Non-pigmented ciliary epithelial cell (primary cell): ENCODE measurements at places on chromosomes 5 and 9.

- no peak for DNase-seq
Observed at GRCh38 chr5:113510836-113511451, 2.5 kb upstream of the YTHDC2 start.

DNA sequence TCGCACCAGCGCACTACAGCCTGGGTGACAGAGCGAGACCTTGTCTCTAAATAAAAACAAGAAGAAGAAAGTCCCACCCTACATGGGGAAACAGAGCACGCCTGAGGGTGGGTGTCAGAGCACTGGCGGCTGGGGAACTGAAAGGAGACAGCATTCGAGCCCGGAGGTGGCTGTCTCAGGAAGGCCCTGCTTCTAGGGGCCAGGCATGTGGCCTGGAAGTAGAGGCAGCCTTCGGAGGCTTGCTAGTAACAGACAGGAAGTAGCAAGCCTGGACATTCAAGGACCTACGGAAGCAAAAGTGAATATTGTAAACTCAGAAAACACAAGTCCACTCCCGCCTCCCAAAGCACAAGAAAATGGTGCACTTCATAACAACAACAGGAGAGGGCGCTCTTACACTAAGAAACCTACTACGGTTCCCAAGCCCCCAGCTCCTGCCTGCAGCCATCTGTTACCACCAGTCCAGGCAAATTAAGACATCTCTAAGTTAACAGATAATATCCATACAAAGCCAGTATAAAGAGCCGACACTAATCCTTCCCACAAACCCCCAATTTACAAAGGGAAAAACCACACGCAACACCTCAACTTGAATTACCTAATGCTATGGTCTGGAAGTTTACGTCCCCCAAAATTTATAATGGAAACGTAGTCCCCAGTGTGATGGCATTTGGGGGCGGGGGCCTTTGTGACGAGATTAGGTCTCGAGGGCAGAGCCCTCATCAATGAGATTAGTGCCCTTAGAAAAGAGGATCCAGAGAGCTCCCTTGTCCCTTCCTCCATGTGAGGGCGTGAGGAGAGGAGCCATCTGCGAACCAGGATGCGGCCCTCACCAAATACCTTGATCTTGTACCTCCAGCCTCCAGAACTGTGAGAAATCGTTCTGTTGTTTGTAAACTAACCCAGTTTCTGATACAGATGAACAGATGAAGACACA is 7.7 kb downstream of the RASGEF1C start:
- no peak for DNase-seq

DNA sequence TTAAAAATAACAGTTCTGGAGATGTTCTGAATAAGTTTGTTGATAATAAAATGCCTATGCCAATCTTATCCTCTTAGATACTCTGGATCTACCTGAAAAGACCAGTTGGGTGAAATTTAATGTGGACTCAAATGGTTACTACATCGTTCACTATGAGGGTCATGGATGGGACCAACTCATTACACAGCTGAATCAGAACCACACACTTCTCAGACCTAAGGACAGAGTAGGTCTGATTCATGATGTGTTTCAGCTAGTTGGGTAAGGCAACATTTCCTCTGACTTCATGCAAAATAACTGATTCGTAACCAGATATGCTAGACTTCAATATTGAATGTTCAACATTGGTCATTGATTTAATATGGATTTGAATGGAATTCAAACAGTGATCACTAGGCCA is 27.0 kb downstream of the ERAP2 start:
- no peak for DNase-seq

DNA sequence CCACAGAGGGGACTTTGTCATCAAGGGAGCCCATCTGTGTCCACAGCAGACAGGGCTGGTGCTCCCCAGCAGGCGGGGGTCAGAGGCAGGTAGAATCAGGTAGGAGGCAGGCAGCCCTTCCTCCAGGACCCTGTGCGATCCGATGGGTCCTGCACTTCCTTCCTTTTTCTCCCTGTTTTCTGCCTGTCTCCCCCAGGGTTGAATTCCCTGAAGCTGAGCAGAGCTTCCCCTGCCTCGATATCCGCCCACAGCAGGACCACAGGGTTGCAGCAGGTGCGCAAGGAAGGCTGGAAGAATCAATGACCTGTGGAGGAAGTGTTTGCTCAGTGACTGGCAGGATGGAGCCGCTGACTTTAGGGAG is 69.2 kb downstream of the MRPL36 start:
- no peak for DNase-seq

GRCh38 chr9:134185536-134186011 is 21.2 kb upstream of the RNU6ATAC start:
- DNase-seq = no peak

- DNase-seq = no peak
Observed at GRCh38 chr9:134867917-134868750, 12.5 kb upstream of the FCN2 start.

DNA sequence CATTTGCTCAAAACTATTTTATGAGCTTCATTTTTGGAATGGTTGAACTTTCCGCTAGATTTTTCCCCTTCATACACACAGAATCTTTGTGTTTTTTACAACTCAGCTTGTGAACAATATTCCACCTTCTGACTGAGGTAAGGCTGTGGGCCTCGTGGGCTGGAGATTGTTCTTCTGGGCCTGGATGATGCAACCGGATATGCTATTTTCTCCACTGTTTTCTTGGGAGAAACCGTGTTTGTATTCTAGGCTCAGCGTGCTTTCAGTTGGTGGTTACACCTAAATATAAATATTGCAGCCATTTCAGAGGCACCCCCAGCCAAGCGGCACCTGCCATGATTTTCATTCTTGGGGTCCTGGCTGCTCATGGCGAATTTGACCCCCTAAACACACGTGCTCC is 55.2 kb downstream of the IRX1 start:
- no peak for DNase-seq

- no peak for DNase-seq
Observed at GRCh38 chr5:158958021-158958994, 141.4 kb downstream of the EBF1 start.

- no peak for DNase-seq
Observed at GRCh38 chr9:118222375-118222774, 518.2 kb downstream of the TLR4 start.

DNA sequence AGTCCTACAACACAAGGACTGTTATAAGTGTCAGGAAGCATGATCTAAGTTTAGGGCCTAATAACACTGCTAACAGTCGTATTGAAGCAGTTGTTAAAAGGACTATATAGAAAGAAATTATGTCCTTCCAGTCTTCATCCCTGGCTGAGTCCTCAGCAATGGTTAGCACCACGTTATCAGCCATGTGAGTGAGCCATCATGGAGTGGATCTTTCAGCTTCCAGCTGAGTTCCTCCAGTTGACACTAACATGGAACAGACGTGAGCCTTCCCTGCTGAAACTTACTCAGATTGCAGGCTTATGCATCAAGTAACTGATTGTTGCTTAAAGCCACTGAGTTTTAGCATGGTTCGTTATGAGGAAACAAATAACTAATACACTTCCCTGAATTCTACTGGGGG is 21.5 kb upstream of the GPBP1 start:
- DNase-seq = no peak

GRCh38 chr5:53366245-53366644 is 114.2 kb upstream of the FST start:
- no peak for DNase-seq

- no peak for DNase-seq
Observed at GRCh38 chr5:6728011-6728794, 15.0 kb downstream of the TENT4A start.
